ENCODE measurements at places on chromosomes 1 and 21. TPM values are rescaled to one million over a fixed set of nuclear protein-coding genes. Genes with fewer than 3 reads are reported as not detected.

MX2 gene
- 99.8 TPM for total RNA-seq

- DNase-seq = no peak
Observed at GRCh38 chr1:163528710-163529348, 207.1 kb downstream of the NUF2 start.

- no peak for DNase-seq
Observed at GRCh38 chr1:169387399-169387798, 19.4 kb downstream of the BLZF1 start.

- DNase-seq = no peak
Observed at GRCh38 chr21:14056771-14057191, 154.0 kb downstream of the LIPI start.

DNA sequence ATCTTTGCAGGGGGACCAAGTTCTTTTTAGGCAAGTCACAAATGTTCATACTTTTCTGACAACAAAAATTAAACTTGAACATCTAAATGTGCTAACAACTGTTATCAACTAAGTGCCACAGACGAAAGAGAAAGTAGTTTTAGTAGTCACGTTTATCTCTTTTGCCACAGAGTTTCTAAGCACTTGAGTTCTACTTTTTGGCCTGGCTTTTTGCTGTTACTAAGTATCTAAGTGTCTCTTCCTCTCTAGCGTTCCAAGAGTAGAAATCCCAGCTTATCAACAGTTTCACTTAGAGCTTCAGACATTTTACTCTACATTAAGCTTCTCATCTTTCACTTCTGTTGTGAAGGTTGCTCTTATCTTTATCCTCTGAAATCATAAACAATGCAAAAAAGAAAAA is 34.2 kb downstream of the GATAD2B start:
- no peak for DNase-seq

DNA sequence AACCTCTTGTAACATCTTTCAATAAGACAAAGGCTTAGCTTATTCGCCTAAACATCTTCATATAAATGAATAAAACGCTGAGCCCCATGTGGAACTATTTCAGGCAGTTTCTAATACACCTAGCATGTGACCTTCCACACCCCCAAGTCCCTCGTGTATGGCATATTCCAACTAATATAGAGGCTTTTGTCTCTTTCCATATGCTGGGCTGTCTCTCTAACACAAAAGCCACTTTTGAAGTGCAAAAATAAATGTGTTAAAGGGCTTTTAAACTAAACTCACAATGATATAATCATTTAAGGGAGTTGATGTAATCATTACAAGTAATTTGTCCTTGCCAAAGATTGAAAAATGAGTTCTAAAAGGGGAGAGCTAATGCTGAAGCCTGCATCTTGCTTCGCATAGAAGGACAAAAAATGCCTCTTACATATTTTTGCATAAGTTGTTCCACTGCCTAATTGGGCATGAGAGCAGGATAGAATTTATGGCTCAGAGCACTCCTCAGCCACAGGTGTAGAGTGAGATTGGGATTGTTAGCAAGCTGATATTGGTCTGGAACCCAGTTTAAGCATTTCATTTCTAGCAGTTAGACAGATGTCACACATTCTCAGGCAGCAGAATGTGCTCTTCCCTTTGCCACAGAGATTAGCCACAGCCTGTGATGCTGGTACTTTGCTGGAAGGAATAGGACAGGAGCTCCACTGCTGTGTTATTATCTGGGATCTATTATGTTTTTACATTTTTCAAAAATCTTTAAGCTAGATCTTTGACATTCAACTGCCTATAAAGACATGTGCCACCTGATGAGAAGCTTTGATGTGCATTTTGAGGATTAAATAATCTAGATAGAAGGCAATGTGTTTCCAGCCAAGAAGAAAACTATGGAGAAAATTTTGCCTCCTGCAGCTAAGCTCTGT is 1044.4 kb downstream of the ADGRL2 start:
- no peak for DNase-seq

- no peak for DNase-seq
Observed at GRCh38 chr1:31781138-31781755, 17.1 kb upstream of the ADGRB2 start.

DNA sequence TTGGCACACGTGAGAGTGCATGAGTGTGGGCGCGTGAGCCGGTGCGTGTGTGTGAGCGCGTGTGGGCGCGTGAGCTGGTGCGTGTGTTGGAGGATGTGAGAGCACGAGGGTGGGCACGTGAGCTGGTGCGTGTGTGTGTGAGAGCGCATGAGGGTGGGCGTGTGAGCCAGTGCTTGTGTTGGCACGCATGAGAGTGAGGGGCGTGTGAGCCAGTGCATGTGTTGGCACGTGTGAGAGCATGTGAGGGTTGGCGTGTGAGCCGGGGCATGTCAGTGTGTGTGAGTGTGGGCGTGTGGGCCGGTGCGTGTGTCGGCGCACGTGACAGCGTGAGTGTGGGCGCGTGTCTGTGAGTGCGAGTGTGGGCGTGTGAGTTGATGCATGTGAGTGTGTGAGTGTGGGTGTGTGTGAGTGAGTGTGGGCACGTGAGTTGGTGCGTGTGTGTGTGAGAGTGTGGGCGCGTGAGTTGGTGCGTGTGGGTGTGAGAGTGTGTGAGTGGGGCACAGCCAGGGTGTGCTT is 45.7 kb upstream of the ARHGEF16 start:
- no peak for DNase-seq

- no peak for DNase-seq
Observed at GRCh38 chr21:45248893-45249381, 38.8 kb downstream of the POFUT2 start.

- DNase-seq = peak; percentile 46
Observed at GRCh38 chr1:228646717-228647522, 88.4 kb upstream of the RHOU start.

- no peak for DNase-seq
Observed at GRCh38 chr21:45051580-45052434, 22.6 kb upstream of the ADARB1 start.

DNA sequence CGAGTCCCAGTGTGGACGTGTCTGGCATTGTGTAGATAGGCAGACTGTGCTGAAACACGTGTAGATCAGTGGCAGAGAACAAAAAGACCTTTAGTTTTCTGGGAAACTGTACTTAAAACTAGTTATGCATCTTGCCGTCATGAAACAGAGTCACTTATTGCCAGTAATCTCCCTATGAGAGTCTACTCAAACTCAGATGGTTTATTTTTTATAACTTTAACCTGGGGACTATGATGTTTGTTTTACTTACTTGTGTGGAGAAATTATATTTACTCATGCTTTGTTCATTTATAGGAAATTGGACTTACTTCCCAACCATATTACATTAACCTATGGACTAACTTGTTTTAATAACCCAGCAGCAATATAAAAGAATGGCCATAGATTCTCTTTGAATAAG is 54.1 kb upstream of the ABCG1 start:
- no peak for DNase-seq
